ENCODE measurements at places on chromosomes 3 and 15.

DNA sequence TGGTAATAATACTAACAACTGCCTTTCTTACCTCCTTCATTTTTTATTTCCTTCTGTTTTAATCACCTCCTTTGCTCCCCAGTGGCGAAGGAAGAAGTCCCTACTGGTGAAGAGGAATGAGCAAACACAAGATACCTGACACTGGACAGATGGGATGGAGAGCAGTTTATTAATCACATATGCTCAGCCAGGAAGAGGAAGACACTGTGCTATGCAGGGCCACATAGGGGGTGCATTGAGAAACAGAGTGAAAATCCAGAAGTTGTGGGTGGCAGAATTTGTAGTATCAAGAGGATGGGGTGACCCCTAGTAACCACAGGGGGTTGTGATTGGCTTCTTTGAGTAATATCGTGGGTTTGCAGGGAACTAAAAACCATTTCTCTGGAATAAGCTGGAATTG is 1041.9 kb downstream of the OTOL1 start:
- no peak for DNase-seq

GRCh38 chr3:186760141-186760833 is 23.1 kb upstream of the EIF4A2 start:
- DNase-seq: no peak

DNA sequence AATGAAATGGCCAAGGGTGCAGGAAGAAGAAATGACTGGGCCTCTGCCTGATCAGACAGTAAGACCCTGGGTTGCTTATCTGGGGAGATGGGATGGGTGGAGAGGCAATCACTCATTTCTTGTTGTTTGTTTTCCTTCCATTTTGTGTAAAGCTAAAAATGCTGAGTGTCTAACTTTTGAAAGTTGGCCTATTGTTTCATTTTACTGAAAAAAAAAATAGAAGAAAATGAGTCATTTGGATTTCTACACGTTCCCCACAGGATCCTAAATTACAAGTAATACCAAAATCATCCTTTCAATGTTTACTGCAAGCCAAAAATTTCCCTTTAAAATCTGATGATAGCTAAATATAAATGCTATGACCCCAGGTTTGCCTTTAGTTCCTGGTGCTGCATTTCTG is 30.6 kb downstream of the PTX3 start:
- DNase-seq: no peak

- DNase-seq: no peak
These were observed 57.2 kb downstream of the PLD1 start for GRCh38 chr3:171753025-171753472.

GRCh38 chr15:91981821-91982800 is 128.6 kb downstream of the SLCO3A1 start:
- DNase-seq: no peak

DNA sequence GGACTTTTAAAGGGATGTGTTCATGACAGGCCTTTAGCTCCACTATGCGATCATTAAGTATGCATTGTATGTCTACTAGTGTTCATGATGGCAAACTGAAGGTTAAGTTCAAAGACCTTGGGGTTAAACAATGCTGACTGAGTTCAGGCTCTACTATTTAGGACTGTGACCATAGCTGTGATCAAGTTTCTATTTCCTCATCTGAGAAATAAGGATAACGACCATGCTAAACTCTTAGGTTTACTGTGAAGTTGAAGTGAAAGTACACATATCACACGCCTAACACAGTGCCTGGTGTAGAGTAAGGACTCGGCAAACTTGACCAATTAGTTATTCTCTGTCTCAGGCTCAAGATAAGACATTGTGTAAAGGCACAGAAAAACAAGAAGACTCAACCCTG is 243.2 kb downstream of the MBNL1 start:
- DNase-seq: no peak

DNA sequence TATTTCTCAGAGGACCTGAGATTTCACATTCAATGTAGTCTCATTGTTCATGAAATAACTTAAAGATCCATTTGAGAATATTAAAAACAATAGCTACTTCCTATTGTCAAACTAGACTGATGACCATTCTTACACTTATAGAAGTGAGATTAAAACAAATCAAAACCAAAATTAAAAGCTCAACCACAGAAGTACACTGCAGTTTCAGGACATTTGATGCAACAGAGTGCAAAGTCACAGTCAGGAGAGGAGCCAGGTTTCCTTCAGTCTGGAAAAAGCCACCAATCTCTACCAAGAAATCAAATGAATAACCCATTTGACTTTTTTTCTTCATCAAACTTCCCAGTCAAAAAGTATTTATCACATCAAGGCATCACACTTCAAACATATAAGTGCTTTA is 5.5 kb downstream of the CCPG1 start:
- peak; percentile 26 for DNase-seq

- DNase-seq: no peak
These were observed 20.9 kb downstream of the OSBPL10 start for GRCh38 chr3:31959951-31960792.

GRCh38 chr15:25600751-25601150 is 161.9 kb upstream of the UBE3A start:
- no peak for DNase-seq

DNA sequence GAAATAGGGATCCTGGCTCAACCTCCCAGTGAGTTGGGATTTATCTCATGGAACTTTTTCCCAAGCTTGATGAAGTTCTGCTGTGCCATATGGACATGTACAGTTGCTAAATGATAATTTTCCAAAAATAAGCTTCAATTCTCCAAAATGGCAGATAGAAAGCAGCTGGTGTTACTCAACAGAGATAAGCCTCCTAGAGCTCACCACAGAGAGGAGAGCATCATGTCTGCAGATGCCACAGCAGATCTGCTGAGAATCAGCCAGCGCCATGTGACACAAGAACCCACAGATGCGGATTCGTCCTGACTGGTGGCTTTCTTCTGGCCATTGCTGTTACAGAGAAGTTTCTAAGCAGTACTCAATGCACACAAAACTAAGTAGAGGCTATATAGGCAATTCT is 50.6 kb downstream of the AGTR1 start:
- DNase-seq: no peak

DNA sequence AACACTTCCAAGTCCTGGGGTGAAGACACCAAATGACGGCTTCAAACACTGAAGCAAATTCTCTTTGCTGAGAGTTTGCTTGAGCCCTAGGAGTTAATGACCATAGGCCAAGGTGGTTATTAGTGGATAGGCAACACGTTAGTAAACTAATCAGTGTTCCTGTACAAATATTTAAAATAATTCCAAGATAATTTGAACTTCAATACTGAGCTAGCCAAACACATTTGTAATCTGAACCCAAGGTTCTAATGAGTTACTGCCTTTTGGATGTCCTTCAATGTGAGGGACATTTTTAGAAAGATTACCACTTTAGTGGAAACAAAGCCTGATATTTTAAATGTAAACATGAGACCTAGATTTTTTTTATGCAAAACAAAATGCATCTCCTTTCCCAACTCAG is 94.6 kb downstream of the THRB start:
- DNase-seq: no peak

GRCh38 chr3:47758261-47759025 is 23.2 kb downstream of the SMARCC1 start:
- DNase-seq: no peak

DNA sequence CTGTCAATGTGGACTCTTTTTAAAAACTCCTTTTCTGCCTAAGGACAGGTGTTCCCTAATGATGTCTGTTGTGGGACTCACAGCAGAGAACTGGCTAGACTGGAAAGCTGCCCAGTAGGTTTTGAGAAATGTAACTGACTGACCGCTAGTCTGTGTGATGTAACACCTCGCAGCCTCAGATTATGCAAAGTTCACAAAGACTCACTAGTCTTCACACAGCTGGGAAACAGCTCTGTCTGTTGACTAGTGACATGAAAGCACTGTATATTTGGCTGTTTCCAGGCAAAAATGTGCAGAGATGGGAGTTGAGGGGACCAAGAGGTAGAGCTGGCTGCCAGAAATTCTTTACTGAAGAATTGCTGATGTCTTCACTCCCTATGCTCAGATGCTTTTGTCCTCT is 10.3 kb downstream of the PDZRN3 start:
- DNase-seq: no peak

DNA sequence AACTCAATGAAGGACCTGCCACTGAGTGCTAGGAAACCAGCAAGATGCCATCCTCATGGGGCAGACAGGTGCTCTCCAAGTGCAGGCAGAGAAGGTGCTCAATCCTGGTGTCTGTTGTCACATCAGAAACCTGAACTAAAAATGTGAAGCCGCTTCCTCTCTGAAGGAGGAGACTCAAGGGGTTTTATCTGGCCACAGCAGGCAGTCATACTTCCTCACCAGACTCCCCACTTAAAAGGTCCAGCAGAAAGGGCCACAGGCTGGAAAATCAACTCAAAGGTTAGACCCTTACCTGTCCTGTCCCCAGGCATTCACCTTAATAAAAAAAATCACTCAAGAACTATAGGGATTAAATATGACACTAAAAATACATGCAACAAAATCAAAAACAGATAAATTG is 4.8 kb downstream of the CCDC12 start:
- DNase-seq: no peak

GRCh38 chr3:122679882-122680474 is 661 bp upstream of the PARP14 start:
- DNase-seq: peak; percentile 12

DNA sequence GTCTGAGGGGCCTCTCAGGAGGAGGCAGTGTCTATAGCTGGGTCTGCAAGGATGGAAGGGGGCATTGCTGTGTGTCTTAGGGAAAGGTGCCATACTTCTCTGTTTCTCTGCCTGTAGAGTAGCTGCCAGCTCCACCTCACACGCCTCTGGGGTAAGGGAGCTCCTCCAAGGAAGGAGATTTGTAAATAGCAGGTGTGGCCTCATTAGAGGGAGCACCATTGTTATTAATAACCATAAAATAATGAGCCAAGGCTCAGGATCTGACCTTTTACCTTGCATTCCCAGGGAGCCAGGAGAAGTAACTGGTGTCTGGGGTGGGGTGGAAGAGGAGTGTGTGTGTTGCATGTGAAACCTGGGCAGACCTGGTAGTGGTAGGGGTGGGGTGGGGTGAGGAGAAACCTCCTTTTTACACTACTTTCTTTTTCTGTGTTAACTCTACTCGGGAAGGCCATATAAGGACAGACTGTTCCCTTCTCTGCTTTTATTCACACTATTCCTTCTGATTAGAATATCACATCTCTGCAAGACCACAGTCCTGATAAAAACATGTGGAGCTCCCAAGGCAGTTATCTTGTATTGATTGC is 2.2 kb upstream of the C15orf39 start:
- DNase-seq: peak; percentile 47

DNA sequence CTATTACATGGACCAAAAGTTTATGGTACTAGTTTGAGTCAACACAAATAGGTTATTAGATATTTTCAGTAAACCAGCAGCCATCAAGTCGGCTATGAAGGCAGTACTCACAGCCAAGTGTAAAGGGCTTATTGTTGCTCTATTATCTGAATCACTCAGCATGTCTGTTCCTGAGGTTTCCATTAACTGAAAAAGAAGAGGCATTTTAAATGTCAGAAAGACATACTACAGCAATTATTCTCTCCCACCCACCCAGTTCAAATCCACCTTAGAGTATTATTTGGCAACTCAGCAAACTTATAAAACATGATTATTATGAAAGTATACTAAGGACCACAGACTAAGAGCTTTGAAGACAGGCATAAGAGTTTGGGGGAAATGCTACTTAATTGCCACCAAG is 93.1 kb downstream of the BTD start:
- DNase-seq: no peak

- no peak for DNase-seq
These were observed 203.5 kb upstream of the ZBTB20 start for GRCh38 chr3:115350606-115351005.

DNA sequence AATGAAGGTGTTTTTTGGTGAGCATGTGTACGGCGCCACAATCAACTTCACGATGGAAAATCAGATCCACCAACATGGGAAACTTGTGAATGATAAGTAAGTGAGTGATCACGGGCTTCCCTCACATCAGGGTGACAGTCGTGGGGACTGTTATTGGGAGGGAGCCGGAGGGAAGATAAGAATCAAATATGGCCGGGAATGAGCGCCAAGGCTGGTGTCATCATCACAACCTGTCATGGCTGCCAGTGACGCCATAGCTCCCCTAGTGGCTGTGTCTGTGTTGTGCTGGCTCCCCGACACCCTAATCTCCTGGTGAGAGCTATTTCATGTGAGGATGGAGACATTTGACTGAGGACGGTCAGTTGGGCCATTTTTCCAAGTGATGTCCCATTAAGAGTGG is 168.5 kb downstream of the SV2B start:
- peak; percentile 54 for DNase-seq

GRCh38 chr3:186754006-186754405 is 29.4 kb upstream of the EIF4A2 start:
- DNase-seq: no peak

- no peak for DNase-seq
These were observed 250.5 kb downstream of the SHQ1 start for GRCh38 chr3:72597756-72598195.

GRCh38 chr3:117630885-117631284 is 921.3 kb downstream of the TUSC7 start:
- DNase-seq: peak; percentile 44

GRCh38 chr3:158735296-158736033 is 3.2 kb upstream of the RARRES1 start:
- no peak for DNase-seq

DNA sequence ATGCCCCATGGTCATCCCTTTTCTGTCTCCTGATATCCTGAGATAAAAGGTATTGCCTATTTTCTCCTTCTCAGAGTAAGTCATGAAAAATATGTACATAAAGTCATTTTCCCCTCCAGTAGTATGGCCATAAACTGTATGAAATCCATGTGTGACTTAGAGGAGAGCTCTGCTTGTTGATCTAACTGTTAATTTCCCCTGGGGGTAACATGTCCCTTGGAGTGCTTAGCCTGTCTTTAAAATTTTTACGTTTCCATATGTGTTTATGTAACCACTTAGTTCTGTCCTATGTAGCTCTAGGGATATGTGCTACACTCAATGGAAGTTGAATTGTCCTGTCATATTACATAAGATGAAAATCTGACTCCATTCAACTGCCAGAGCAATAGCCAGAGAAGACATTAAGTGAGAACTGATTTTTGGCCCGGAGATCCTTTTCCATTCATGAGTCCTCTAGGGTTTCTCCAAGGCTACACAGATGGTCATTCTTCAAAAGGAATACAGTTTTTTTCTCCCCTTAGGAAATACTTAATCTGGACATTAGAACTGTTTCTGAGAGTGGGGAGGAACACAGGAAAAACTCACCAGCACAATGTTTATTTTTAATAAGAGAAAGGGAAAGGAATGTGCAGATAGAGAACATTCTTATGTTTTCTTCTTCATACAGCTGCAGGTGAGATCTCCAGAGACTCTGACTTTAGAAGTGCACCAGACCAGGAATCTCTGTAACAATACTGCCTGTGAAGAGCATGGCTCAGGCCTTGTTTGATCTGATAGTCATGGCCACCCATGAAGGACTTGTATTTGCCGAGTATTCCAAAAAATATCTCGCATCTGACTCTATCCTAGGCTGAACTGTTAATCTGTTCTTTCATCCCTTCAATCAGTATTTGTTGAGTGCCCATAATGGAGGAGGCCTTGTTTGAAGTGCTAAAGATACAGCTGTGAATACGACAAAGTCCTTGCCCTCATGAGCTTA is 29.8 kb upstream of the CLRN1 start:
- no peak for DNase-seq

- peak; percentile 92 for DNase-seq
These were observed 12.0 kb upstream of the ZNF592 start for GRCh38 chr15:84736375-84736774.

- no peak for DNase-seq
These were observed 9.8 kb upstream of the FNDC3B start for GRCh38 chr3:172029425-172030098.

GRCh38 chr3:129467932-129468331 is 27.9 kb downstream of the IFT122 start:
- DNase-seq: no peak
